ENCODE measurements at places on chromosomes 4 and X.

DNA sequence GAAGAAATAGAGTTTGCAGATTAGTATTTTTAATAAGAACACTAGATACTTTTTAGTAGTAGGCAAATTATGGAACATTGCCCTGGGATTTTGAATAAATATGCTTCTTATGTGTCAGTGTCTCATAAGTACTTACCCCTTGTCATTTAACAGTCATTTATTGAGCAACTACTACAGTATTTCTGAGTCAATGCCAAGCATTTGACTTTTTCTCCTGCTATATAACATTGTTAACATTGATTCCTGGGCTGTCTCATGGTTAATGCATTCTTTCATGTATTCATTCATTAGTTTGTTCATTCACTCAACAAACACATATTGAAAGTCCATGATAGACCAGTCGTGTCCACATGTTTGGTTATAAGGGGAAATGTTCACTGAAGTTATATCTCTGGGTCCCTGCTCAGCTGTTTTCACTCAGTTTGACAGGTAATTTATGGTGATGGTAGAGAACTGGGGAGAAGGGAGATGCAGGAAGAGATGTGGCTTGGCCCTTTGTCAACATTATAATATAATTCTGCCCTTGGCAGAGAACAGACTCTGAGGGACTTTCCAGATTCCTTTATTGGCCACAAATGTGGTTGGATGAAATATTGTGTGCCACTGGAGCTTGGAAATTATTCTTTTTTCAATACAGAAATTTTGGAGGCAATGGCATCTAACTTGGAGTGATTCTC lies 49.8 kb downstream of the OSTC start:
- DNase-seq, result no peak

DNA sequence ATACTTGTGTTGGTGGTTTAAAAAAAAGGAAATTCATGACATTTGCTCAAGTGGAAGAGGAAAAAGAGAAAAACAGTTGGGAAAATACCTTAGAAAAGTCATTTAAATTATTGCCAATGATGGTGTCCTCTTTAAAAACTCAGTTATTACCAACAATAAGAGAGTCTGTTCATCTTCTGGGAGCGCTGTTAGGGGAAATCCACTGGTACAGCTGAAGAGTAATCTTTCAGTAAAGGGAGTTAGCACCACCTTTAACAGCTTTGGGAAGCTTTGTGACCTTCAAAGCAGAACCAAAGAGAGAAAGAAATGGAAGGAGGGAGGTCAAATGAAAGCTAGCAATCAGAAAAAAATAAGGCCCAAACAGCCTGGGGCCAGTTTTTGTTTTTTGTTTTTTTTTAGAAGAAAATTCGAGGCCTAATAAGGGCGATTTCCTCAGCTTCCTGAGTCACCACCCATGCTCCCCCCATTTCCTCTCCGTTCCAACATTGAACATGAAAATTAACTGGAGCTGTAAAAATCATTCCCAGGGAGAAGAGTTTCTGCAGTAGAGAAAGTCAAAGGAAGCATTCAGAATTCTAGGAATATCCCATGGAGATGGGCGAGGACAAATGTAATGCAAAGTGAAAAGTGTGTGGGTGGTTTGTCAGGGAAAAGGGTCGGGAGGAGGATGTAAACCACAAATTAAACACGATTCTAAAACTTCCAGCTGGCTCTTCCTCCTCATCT lies 115.1 kb downstream of the SH3KBP1 start:
- DNase-seq, result peak; percentile 62

DNA sequence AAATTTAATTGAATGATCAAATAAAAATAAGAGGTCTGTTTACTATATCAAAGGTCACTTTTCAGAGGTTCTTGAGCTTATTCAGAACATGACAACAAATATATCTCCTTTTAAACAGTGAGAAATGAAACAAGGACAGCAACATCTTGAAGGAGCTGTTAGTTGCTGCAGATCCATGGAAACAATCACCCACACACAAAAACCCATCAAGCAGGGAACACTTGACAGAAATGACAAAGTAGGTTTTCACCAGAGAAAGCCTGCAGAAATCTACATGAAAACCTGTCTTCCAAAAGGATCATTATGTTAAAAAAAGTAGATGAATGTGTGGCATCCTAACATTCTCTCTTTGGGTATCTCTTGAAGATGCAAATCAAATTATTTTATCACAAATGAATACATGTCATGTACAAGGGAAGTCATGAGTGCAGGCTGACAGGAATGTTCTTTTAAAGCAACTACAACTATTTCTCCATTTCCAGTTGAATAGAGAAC lies 203.0 kb downstream of the GRIA2 start:
- DNase-seq, result no peak

- DNase-seq, result no peak
Measured at GRCh38 chrX:114970806-114971205, 46.6 kb downstream of the IL13RA2 start.

GRCh38 chrX:45400027-45400779 lies 199.5 kb upstream of the DIPK2B start:
- DNase-seq, result no peak

- peak; percentile 5 for DNase-seq
Measured at GRCh38 chr4:95129821-95130311, 372.1 kb downstream of the BMPR1B start.

- no peak for DNase-seq
Measured at GRCh38 chrX:130212371-130212770, 40.6 kb downstream of the RAB33A start.
